ENCODE measurements at places on chromosomes 2 and 18.

- DNase-seq = no peak
Observed at GRCh38 chr18:44771572-44771955, 90.9 kb downstream of the SETBP1 start.

DNA sequence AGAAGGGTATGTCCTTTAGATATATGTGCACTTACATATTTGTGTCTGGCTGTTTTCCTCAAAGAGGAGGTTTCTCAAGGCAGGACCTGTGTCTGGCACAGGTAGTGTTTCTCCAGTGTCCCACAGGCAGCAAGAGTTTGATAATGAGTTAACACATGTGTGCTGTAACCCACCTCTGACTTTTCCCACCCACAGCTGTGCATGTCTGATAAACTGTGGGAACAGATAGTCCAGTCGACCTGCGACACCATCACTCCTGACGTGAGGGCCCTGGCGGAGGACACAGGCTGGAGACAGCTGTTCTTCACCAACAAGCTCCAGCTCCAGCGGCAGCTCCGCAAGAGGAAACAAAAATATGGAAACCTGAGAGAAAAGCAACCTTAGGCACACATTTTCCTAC is 58.2 kb downstream of the SLC16A14 start:
- no peak for DNase-seq

- no peak for DNase-seq
Observed at GRCh38 chr2:168241208-168241607, 6.2 kb downstream of the STK39 start.

DNA sequence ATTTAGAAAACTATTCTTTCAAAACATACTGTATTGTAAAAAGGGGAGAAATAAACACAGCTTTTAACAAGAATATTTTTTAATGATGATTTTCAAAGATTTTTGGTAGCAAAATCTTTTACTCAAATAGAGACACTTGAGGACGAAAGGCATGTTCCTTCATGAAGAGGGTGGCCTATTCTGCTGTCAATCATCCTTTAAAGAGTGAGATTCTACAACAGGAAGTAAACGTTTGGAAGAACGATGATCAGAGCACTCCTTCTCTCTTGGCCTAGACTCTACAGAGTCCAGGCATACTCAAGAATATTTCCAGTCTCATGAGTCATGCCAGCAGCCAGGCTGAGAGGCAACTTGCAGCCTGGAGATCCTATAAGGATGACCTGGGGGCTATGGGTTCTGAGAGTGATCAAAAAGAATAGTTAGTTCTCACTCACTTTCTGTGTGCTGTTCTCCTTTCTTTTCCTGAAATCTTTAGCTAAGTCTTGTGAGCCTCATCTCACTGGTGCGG is 62.4 kb upstream of the TCF4 start:
- no peak for DNase-seq

GRCh38 chr2:241014764-241015163 is 16.3 kb downstream of the SNED1 start:
- DNase-seq = no peak

GRCh38 chr2:168787782-168788376 is 14.6 kb upstream of the NOSTRIN start:
- no peak for DNase-seq
